ENCODE measurements at places on chromosomes 6 and 20.

DNA sequence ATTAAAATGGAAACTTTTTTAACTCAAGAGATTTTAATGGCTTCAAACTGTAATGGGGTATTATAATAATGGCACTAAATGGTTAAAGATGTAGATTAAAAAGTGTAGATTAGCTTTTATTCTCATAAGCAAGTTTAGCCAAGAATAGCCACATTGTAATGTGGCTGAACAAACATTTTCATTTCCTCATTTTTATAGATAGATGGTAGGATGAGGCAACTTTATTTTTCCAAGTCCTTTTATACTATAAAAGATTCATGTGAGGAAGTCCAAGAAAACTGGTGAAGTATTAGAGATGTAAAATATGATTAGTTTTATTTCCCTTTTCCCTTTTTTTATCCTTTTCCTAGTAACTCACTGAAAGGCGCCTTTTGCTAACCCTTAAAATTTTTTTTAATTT, 88.8 kb downstream of the ATRN start:
- DNase-seq = no peak

DNA sequence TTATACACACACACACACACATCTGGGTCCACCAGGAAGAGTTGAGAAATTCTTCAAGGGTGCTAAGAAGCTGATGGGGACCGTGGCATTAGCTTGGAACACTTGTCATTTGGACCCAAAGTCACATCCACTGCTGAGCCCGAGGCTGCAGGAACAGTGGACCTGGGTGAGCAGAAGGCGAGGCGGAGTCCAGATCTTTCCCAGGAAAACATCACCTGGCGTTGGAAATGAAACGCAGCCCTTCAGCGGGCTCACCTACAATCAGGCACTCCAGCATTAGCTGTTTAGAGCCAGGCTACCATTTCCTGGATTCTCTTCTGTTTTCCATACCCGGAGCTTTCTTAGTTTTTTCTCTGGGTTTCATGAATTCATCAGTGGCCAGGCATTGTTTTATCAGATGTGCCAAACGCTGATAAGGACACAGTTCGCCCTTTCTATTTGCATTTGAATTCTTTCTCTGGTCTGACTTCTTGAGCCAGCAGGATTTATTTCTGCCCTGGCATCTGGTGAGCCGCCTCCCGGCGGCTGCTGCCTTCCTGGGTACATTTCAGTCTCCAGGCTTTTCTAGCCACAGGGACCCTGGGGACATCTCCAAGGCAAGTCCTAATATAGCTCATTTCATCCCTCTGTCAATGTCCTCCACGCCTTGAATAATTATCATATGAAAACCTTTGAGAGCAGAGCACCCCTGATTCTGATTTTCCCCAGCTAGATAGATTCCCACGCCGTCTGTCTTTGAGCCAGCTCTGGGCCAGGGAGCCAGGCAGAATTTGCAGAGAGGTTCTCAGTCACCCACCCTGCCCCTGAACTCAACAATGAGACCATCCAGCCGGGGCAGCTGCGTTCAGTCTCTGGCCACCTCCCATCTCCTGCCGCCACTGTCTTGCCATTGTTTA, 170.9 kb downstream of the TTLL2 start:
- peak; percentile 86 for DNase-seq

DNA sequence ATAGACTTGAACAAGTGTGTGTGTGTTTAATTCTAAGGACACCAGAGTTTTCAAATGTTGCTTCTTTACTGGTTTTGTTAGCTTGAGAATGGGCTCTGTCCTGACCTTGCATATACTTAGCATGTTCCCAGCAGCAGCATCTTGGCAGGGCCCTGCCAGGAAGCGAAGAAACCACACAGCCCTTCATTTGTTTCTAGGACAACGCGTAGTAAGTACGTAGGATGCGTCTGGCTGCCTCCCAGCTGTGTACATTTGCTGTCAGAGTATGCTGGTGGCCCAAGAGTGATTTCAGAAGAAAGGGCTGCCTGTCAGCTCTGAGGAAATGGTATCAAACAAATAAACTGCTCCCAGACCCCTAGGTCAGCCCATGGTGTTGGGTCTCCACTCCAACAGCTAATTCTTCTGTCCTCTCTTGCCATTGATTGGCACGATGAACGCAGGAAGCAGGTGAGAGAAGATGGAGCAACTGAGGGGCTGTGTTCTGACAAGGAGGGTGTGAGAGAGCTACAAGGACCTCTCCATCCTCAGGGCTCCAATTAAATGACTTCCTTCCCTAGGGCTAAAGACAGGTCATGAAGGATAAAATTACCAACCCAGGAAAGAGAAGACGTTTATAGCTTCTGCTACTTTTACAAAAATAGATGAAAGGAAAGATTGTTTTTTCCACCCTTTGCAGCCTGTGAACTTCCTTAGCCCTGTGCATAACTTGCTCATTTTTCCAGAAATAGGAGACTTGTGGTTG, 55.9 kb upstream of the HDDC2 start:
- no peak for DNase-seq

DNA sequence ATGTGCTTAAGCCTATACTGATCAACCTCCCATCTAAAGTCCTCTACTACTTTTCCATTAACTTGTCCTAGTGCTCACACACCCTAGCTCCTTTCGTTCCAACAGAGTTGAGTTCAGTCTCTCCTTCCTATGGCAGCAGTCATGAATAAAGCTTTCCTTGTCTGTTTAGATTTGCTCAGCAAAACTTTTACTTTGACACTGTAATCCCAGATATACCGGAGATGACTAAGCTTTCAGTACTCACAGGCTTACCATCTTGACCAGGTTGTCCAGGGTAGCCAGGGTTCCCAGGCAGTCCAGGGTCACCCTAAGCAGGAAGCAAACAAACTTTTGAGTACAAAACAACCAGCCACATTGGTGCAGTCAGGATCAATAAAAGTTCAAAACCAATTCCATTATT, 90.7 kb downstream of the COL21A1 start:
- DNase-seq = no peak

- DNase-seq = no peak
Measured at GRCh38 chr6:115064680-115065079, 721.9 kb upstream of the HS3ST5 start.

GRCh38 chr6:151553416-151554165, 59.8 kb downstream of the CCDC170 start:
- no peak for DNase-seq

DNA sequence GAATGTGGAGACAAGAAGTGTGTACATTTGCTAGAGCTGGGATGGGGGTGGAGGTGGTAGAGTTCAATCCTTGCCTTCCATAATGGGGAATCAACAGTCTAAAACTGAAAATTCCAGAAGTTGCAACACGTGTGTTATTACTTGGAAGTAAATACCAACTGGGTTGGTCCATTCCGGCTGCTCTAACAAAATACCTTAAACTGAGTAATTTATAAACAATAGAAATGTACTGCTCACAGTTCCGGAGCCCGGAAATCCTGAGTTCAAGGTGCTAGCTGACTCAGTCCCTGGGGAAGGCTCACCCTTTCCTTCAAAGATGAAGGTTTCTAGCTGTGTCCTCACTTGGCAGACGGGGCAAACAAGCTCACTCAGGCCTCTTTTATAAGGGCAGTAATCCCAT, 59.0 kb downstream of the RIN2 start:
- DNase-seq = no peak

DNA sequence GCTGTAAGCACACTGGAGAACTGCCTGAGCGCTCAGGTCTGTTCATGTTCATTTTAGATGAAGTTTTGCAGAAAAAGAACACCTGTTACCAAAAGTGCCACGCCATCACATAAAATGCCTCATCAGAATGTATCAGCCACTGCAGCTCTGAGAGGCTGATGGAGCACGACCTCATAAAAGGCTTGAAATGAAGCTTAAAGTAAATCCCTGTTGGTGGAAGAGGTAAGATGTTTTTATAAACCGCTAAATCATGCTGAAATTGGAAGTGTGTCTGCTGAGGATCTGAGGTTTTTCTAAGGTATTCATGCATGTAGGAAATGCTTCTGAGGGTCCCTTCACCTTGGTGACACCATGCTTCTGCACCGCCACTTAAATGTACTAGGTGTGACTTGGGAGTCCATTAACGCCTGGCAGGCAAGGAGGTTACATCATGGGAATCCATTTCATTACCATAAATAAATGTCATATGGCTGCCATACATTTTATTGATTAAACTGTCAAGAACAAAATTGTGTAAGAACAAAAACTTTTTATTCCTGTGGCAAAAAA, 363.1 kb upstream of the AGPAT4 start:
- no peak for DNase-seq

GRCh38 chr6:92763680-92764079, 655.7 kb downstream of the EPHA7 start:
- no peak for DNase-seq

DNA sequence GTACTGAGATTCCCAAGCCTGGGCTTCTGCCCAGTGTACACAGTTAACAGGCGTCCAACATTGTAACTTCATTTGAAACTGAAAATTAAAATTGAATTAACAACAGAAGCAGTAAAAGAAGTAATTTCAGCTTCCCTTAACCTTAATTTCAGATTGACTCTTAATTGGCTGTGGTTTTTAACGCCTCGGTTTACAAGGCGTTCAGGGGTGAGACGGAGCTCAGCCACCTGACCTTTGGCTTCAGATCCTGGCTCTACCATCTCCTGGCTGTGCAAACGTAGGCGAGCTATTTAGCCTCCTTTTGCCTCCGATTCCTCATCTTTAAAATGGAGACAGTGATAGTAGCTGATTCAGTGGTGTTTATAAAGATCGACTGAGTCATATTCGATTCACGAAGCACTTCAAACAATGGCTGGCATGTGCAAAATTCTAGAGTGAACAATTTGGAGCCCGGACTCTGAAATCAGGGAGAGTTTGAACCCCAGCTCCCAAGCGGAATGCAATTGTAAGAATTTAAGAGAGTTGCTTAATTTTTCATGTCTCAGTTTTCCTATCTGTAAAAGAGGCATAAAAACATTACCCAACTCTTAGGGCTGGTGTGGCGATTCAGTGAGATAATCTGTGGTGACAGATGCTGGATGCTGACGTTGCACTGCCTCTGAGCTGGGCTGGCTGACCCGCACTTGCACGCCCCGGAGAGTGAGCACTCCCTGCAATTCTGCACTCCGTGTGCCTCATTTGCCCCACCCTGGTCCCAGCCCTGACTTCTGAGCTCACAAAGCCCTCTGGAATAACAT, 23.5 kb upstream of the OCSTAMP start:
- DNase-seq = peak; percentile 17

GRCh38 chr20:36775826-36776225, 2.3 kb upstream of the DSN1 start:
- no peak for DNase-seq

- no peak for DNase-seq
Measured at GRCh38 chr6:98454809-98455322, 379.5 kb upstream of the POU3F2 start.

- DNase-seq = no peak
Measured at GRCh38 chr6:28353981-28354676, 4.4 kb downstream of the ZKSCAN3 start.

DNA sequence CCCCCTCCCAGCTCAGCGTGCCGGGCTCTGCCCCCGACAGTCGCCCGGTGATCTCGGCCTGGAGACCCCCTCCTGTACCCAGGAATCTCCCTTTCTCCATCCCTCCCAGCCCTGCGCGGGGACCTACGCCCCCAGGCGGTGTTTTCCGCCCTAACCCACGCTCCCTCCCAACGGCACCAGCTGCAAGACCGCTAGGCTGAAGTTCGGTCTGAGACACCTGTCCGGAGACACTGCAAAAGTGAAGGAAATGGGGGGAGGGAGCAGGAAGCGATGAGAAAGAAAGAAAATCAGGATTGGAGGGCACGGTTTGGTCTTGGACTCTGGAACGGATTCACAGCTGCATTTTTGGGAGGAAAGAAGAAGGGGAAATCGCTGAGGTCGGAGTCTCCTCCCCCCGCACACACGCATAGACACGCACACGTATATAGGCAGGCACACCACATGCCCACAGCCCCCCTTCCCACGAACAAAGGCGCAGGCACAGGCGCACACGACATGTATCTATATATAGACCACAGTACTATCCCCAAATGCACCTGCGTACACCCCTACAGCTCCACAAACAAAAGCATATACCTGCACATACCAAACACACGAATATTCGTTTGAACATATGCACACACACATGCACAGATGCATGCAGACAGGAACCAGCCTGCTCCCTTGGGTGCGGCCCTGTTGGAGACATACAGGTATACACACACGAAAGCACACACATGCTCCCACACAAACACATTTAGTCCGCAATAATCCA, 1.0 kb downstream of the SLC32A1 start:
- DNase-seq = no peak

GRCh38 chr6:88166493-88167351, 575 bp upstream of the CNR1 start:
- DNase-seq = no peak

DNA sequence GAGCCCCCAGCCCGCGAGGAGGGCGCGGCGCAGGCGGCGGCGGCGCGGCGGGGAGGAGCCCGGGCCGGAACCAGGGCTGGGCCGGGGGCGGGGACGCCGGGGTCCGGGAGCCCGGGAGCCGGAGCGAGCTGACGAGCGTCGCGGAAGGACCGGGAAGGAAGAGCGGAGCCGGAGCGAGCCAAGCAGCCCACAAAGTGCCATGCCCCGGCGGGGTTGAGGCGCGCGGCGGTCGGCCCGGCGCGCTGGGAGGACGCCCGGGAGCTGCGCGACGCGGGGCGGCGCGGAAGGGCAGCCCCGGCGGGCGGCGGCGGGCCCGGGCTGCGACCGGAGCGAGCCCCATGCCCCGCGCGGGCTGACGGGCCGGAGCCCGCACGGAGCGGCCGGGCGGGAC, 289 bp downstream of the FOXP4 start:
- no peak for DNase-seq

- DNase-seq = no peak
Measured at GRCh38 chr20:46228670-46229069, 79.6 kb downstream of the CDH22 start.

GRCh38 chr6:110643175-110643574, 166.8 kb upstream of the SLC22A16 start:
- no peak for DNase-seq

GRCh38 chr20:12416281-12416680, 498.6 kb downstream of the BTBD3 start:
- no peak for DNase-seq

GRCh38 chr6:111727802-111728201, 122.1 kb upstream of the TRAF3IP2 start:
- DNase-seq = peak; percentile 34

GRCh38 chr20:60470366-60470765, 512.1 kb downstream of the CDH26 start:
- DNase-seq = no peak

DNA sequence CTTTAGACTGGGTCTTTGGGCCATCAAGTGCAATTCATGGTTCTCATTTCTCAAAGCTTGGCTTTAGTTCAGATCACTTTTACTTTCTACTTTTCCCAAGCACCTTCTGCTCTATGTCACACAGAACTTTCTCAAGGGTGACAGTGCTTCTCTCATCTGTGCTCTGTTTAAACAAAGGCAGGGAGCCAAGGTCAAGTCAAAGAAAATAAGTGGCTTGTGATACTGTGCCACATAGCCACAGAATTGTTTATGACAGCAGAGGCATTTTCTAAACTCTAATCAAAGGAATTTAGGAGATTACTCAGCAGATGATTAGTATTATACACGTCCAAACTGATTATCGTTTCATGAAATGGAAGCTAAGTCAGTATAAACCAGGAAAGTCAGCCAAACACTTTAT, 348.0 kb downstream of the HDGFL1 start:
- DNase-seq = no peak

GRCh38 chr20:4607287-4607713, 114.4 kb upstream of the PRND start:
- DNase-seq = peak; percentile 78
